ENCODE measurements at places on chromosomes 6 and 20. TPM values are rescaled to one million over a fixed set of nuclear protein-coding genes. Genes with fewer than 3 reads are reported as not detected.

The SLC12A5 gene
- total RNA-seq: 26.0 TPM

The SOBP gene
- total RNA-seq: 30.9 TPM

The PLAGL1 gene
- 20.1 TPM for total RNA-seq

The NNAT gene
- total RNA-seq: 629 TPM
